ENCODE measurements at places on chromosomes 3 and 15.
A peak's percentile ranks its signal among the peaks of the same experiment; 100 is the strongest.

- DNase-seq: no peak
Measured at GRCh38 chr3:194658477-194659242, 13.3 kb downstream of the LSG1 start.

DNA sequence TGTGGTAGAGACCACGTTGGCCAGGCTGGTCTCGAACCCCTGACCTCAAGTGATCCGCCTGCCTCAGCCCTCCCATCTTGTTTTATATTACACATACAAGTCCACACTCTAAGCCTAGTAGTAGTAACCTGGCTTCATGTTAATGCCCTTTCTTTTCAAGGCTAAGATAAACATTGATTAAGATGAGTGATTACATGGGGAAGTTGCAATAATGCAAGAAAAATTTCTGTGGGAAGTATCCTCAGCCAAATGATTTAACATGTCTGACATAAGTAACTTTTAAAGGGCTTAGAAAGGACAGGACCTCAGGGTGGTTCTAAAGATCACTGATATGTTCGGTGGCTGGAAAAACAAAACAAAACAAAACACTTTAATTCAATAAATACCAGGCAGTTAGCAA is 72.1 kb downstream of the SFMBT1 start:
- DNase-seq: no peak

- DNase-seq: no peak
Measured at GRCh38 chr15:47743886-47744285, 26.6 kb downstream of the SEMA6D start.

- DNase-seq: no peak
Measured at GRCh38 chr15:73758461-73758860, 5.3 kb upstream of the INSYN1 start.

- no peak for DNase-seq
Measured at GRCh38 chr3:16289144-16289889, 24.3 kb downstream of the OXNAD1 start.

DNA sequence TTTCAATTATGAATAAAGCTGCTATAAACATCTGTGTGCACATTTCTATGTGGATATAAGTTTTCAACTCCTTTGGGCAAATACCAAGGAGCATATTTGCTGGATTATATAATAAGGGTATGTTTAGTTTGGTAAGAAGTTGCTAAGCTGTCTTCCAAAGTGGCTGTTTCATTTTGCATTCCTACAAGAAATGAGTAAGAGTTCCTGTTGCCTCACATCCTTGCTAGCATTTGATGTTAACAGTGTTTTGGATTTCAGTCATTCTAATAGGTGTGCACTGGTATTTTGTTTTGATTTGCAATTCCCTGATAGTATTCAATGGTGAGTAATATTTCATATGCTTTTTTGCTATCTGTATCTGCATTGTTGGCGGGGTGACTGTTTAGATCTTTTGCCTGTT is 120.7 kb upstream of the MDFIC2 start:
- no peak for DNase-seq

GRCh38 chr3:5010140-5010539 is 30.9 kb downstream of the BHLHE40 start:
- DNase-seq: no peak

- no peak for DNase-seq
Measured at GRCh38 chr3:123379041-123379830, 69.7 kb downstream of the ADCY5 start.

GRCh38 chr3:123785602-123786001 is 98.5 kb downstream of the MYLK start:
- no peak for DNase-seq

- no peak for DNase-seq
Measured at GRCh38 chr15:89090791-89091626, 2.8 kb downstream of the ABHD2 start.

DNA sequence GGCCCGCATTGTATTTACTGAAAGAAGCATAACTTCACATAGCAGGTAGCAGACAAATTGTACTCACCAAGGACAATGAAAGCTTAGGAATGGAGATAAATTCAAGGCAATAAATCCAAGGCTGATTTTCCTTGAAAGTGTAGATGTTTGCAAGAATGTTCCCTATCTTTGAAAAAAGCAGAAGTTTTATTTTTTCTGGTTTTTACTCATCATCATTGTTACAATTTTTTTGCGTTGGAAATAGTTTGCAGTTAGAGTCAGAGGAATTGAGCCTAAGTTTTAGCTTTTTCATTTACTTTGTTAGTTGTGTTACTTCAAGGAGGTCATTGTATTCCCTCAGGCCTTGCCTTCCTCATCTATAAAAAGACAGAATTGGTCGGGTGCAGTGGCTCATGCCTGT is 213.9 kb upstream of the TBL1XR1 start:
- DNase-seq: no peak

DNA sequence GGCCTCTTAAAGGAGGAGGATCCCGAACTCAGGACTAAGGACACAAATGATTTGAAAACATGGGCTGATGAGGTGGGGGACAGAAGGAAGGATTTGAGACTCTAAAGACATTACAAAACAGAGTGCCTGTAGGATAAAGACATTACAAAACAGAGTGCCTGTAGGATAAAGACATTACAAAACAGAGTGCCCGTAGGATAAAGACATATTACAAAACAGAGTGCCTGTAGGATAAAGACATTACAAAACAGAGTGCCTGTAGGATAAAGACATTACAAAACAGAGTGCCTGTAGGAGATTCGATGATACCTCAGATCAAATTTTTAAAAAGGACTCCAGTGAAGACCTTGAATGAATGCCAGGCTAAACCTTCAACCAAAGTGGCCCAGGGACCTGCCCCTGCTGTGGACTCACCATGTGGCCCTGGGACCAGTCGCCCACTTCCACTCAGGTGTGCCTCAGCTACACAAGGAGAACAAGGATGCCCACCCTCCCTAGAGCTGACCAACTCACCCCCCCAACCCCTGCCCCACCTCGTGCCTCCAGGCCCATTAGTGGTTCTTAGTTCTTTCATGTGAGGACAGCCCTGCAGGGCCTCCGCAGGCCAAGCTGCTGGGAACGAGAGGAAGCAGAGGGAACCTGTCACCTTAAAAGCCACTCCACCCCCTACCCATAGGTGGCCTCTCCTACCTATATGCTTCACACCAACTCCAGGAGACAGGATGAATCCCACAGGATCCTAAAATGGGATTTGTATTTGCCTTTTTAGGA is 59.8 kb downstream of the SH3BP5 start:
- no peak for DNase-seq

- DNase-seq: no peak
Measured at GRCh38 chr15:60660290-60661051, 181.5 kb upstream of the ICE2 start.

- DNase-seq: no peak
Measured at GRCh38 chr15:83206526-83207008, 1.1 kb downstream of the HDGFL3 start.

DNA sequence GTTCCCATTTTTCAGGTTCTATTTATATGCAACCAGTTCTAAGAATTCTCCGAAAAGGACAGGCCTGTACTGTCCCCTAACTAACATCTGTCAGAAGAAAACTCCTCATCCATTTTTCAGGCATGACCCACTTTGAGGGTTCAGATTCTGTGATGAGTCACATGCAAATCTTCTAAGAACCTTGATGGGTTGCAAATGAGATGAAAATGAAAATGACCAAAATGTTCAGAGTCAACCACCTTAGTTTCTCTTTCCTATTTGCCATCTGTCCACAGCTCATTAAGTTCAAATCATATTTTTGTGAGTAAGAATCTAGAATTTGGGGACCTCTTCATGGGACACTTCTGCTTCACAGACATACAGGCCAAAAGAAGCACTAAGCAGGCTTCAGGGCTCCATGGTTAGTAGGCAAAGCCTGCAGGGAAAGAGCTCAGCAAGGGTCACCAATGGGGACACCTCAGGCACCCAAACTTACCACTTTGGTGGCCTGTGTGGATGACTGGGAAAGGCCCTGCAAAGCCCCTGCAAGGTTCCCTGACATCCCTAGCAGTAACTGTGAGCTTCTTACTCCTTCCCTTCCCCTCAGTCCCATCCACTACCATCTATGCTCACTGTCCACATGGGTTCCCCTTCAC is 122.0 kb downstream of the WDR76 start:
- DNase-seq: no peak

GRCh38 chr3:50525987-50526386 is 22.6 kb upstream of the CACNA2D2 start:
- DNase-seq: peak; percentile 38

DNA sequence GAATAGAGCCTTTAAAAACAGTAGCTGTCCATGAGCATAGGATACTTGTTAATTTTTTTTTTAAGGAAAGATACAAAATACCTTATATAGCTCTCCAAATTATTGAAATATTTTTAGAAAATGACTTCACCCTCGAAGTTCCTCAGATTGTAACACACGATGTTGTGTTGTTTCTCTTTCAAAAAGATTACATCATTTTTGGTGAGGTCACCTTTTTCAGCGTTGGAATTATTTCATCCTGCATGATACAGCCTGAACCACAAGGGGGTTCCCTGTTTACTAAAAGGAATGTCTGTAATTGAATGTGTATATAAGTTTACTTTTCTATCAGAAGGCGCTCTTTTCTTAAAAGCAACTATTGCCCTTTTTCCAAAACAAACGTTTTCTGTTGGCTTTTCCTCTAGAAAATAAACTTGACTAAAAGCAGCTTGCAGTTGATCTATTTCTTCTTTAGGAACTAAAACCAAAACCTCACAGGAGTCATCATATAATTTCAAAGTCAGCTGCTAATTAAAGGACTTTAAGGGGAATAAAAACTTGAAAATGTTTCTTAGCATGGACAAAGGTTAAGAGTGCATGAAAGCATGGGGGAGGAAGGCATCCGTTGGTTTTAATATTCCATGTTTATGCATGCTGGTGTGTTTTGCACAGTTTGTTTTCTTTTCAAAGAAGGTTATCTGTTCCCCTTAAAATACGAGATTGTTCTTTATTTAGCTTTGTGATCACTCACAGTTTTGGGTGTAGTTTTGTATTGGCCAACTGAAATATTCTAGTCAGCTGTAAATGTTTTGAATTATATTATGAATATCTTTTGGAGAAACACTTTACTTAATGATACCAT is 29.4 kb downstream of the LYSMD4 start:
- DNase-seq: peak; percentile 69

GRCh38 chr3:105869531-105869833 is 670 bp upstream of the CBLB start:
- no peak for DNase-seq

- no peak for DNase-seq
Measured at GRCh38 chr3:73504239-73504638, 120.5 kb downstream of the PDZRN3 start.

DNA sequence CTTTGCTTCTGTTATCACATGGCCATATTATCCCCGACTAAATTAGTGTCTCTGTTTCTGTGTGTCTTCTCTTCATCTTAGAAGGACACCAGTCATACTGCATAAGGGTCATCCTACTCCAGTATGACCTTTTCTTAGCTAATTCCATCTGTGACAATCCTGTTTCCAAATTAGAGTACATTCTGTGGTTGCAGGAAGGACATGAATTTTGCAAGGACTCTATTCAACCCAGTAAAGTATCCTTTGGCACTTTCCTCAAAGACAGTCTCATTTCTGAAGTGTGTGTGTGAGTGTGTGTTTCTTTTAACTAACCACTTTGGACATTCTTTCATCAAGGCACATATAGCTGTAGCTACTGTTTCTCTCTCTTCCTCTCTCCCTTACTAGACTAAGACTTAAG is 15.2 kb upstream of the MME start:
- DNase-seq: no peak

DNA sequence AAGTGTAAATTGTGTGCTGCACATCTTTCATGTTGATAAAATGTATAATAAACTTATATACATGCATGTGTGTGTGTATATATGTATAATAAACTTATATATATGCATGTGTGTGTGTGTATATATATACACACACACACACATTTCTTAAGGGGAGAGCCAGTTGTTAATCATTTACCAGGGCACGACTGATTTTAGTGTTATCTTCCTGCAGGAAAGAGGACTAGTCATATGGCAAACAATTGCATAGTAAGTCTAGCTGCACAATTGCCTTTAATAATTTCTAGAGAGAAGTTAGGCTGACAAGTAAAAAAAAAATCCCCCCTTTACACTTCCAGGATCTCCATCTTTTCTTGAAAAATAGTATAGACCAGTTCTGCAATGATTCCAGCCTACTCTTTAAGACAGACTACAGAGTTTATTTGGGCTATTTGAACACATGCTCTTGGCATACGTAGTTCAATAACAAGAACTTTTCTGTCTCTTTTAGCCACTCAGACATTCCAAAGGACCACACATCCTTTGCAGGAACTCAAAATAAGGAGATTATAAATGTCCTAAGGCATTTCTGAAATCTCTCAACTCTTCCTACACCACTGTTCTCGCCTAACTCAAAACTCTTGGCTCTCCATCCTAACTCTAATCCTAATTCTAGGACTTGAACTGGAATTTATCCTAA is 163.6 kb upstream of the SETMAR start:
- no peak for DNase-seq

- no peak for DNase-seq
Measured at GRCh38 chr3:50166620-50167019, 11.5 kb downstream of the SEMA3F start.

- DNase-seq: peak; percentile 28
Measured at GRCh38 chr3:11638495-11639358, 5.0 kb downstream of the VGLL4 start.

- no peak for DNase-seq
Measured at GRCh38 chr3:82654708-82655107, 893.3 kb upstream of the GBE1 start.

- DNase-seq: no peak
Measured at GRCh38 chr3:49713336-49714105, 6.0 kb downstream of the AMIGO3 start.

- DNase-seq: no peak
Measured at GRCh38 chr15:101615414-101615985, 36.7 kb downstream of the TM2D3 start.

GRCh38 chr3:77479021-77479420 is 439.1 kb downstream of the ROBO2 start:
- DNase-seq: no peak

DNA sequence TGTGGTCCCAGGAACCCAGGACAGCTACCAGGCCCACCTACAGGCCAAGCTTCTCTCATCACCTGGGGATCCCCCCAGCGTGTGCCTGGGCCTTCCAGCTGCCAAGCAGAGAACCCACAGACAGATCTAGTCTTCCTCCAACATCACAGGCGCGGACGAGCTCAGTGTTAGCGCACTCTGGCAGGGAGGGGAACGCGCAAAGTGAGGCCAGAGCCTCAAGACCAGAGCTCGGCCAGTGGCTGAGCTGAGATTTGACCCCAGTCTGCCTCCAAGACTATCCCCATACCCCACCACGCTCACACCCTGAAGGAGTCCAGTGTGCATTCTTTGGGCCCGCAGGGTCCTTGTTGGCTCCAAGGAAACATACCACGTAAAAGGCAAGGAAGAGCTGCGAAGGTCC is 5.1 kb downstream of the MFGE8 start:
- DNase-seq: no peak

GRCh38 chr15:98147415-98147814 is 186.9 kb downstream of the ARRDC4 start:
- no peak for DNase-seq

DNA sequence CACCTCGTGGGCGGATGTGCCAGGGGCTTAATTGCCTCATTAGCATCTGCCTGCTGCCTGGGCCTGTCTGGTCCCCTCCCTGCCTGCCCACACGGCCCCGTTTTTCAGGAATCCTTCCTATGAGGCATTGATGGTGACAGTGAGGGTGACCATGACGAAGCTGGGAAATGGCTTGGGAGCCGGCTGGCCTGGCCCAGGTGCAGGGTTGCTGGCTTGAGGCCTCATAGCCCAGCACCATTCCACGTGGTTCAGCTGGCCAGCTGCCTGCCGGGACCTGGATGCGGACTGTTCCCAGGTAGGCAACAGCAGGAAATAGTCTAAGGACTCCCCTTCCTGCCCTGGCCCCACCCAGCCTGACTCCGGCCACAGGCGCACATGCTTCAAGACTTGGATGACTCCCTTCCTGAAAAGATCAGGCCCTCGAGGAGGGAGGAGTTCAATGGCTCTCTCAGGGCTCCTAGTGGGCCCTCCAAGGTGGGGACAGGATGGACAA is 8.9 kb upstream of the DUSP7 start:
- DNase-seq: no peak

All from HEK293T (cell line).